AG10803 (cell line): ENCODE measurements at places on chromosomes 4 and X.

GRCh38 chr4:4818415-4819212 lies 40.9 kb upstream of the MSX1 start:
- no peak for DNase-seq

DNA sequence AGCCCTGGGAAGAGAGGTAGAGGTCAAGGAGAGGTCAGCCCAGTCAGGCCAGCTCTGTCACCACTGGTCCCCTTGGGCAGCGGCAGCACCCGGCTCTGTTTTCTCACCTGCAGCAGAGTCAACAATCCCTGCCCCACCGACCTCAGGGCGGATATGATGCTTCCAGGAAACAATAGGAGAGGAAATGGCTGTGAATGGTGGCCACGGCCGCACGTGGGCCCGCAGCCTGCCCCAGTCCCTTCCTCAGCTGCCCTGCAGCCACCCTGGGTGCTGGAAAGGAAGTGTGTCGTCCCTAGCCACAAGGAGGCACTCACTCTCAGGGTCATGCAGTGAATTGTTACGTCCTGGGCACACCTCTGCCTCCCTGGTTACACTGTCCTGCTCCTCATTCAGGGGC lies 92.5 kb upstream of the ENPP6 start:
- no peak for DNase-seq

DNA sequence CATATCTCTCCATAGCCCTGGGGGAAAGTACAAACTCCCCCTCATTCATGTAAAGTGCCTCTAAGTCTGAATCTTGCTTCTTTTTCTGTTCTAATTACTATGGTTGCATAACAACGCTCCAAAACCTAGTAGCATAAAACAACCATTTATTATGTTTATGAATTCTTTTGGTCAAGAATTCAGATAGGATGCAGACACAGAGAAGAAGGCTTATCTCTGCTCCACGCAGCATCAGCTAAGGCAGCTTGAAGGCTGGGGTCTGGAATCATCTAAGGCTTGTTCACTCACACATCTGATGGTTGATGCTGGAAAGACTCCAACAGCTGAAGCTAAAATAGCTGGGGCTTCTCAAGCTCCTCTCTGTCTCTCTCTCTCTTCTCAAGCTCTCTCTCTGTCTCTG lies 564.5 kb downstream of the ZNF674 start:
- no peak for DNase-seq

DNA sequence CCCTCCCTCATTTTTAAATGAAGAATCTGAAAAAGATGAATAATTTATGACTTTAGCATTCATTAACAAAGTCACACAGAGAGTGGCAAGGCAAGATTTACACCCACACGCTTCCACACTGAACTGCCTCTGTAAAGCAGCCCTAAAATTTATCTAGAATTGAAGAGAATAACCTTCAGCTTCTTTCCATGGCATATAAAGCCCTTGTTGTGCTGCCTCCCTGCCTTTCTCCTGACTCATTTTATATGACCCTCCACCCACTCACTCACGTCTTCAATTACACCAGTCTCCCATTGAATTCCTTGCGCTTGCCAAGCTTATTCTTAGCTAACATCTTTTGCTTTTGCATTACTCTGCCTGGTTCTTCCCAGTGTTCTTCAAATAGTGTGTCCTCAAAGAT lies 2649.3 kb downstream of the PCDH7 start:
- DNase-seq, result no peak

GRCh38 chr4:106601519-106601918 lies 232.9 kb upstream of the GIMD1 start:
- peak; percentile 22 for DNase-seq

DNA sequence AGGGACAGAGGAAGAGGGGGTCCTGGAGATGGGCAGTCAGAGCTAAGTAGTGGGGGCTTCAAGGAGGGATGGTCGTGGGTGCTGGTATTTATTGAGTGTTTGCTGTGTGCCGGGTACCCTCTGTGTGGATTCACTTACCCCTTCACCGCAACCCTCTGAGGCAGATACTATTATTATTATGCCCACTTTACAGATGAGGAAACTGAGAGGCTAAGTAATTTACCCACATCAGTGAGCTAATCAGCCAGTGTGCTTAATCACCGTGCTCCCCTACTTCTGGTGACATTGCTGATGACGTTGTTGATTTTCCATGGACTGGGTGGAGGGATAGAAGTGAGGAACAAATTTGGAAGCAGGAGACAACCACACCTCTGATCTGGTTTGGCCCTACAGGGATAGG lies 4.1 kb upstream of the KIAA0232 start:
- no peak for DNase-seq

- DNase-seq, result no peak
These were observed 141.7 kb upstream of the GUCY1A1 start for GRCh38 chr4:155524926-155525455.

GRCh38 chr4:2940267-2941137 lies 22.7 kb downstream of the NOP14 start:
- DNase-seq, result no peak

DNA sequence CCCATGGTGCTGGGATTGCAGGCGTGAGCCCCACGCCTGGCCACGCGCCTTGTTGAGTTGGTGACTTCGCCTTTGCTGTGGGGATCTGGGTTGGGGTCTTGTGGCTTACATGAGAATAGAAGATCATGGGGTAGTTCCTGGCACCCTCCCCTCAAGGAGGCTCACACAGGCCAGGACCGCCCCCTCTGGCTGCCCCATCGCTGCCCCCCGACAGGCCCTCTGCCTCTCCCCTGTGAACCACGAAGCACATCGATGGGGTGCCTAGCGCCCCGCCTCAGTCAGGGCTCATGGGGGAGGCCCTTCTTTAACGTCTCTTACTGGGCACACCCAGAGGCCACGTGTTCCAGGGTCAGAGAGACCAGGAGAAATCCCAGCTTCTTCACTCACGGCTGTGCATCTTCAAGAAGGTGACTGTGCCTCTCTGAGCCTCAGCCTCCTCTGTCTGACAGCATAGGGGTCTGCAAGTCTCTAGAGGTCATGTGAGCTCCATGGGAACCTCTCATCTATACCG lies 23.6 kb upstream of the SPON2 start:
- no peak for DNase-seq

DNA sequence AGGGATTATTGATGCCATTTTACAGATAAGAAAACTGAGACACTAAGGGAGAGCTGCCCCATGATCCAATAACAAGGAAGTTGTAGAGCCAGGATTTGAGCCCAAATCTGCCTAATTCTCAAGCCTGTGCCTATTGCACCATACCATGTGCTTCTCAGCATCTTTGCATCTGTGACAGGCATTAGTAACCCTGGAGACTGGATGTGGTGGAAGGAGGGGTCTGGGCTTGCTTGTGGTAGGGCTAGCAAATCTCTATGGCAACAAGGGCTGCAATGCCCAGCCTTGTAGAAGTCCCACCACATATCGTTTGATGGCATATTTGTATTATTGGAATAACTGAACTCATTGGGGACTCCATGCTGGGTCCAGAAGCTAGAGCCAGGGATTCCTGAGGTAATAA lies 58.1 kb downstream of the RTL5 start:
- DNase-seq, result no peak

DNA sequence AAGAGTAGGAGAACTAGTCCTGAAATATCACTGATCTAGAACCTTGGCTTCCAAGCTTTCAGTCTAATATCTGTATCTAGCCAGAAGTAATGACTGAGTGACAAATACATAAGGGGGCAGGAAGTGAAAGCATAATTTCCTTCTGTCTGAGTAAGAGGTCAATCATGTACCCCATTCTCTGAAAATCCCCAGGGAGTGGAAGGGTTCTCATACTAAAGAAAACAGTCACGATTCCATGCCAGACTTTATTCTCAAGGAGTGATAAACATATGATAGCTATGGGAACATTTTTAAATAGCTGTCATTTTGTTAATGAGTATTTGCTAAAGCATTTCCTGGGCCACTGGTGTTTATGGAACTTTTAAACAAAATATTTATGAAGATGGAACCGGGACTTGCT lies 308.5 kb downstream of the ARHGAP24 start:
- DNase-seq, result peak; percentile 95

DNA sequence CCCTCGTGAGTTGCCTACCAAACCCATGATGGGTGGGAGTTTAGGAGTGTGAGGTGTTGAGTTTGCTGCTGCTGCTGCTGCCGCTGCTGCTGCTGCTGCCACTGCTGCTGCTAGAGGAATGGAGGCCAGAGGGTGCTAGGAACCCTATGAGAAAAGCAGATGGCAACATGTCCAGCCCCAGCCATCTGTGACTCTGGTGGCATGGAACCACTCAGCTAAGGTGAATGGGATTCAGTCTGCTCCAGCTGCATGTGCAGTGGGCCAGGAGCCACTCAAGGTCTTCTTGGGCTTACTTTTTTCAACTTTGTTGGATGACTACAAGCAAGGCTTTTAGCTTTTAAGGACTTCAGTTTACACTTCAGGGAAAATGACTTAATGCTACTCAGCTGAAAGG lies 103.8 kb downstream of the RTL5 start:
- no peak for DNase-seq

DNA sequence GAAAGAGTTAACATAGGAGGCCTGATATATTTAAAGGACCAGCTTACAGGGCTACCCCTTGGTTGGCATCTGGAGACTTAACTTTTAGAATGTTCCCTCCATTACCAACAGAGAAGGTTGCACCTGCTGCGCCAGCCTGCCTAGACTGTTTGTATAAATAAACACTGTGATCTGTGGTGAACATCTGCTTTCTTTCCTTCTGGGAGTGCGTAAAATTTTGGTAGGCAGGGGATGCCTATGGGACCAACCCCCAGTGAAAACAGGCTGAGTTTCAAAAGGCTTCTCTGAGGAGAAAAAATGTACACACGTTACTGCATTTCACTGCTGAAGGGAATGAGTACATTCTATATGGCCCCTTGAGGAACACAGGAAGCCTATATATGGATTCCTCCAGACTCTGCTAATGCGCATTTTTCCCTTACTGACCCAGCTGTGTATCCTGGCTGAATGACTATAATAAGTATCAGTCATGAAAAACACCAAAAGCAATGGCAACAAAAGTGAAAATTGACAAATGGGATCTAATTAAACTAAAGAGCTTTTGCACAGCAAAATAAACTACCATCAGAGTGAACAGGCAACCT lies 13.8 kb downstream of the CENPC start:
- no peak for DNase-seq

- no peak for DNase-seq
These were observed 12.2 kb upstream of the ASMTL start for GRCh38 chrX:1464971-1465285.

DNA sequence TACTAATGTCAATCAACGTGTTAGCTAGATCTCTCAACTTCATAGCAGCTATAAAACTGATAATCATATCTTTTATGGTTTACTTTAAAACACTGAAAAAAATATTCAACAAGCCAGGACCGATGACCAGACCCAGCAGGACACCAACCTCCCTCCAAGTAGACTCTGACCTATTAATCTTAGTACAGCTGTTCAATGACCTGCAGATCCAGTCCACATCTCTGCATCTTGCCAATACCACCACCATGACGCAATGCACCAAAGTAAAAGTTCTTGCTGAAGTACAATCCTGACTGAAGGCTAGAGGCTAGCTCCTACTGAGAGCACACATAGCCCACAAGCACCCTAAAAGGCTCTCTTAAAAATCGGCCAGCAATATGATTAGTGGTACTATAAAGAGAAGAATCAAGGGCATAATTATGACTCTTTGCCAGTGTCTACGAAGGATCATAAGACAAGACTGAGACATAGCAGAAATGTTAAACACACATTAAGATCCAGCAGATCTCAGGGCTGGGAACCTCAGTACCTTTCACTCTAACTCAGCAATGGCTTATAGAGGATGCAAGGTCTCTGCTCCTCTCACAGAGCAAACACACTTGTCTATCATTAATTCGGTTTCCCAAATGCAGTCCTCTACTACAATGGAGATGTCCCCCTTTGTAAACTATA lies 7.6 kb downstream of the MED14 start:
- peak; percentile 23 for DNase-seq

GRCh38 chr4:60296386-60296785 lies 903.7 kb upstream of the ADGRL3 start:
- no peak for DNase-seq

DNA sequence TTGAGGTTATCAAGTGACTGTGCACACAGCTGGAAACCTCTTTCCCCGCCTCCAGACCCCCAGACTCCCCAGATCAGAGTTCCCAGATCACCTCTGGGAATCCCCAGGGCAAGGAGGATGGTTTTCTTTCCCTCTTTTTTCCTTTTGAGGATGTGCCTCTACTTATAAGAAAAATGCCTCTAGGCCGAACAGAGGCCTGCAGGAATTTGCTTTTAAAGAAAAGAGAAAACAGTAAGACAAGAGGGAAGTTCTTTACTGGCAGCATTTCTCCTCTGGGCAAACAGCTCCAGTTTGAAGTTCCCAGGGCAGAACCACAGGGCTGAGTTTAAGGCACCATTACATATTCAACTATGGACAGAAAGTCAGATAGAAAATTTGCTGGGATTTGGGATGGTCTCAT lies 837.9 kb upstream of the LCORL start:
- DNase-seq, result no peak

DNA sequence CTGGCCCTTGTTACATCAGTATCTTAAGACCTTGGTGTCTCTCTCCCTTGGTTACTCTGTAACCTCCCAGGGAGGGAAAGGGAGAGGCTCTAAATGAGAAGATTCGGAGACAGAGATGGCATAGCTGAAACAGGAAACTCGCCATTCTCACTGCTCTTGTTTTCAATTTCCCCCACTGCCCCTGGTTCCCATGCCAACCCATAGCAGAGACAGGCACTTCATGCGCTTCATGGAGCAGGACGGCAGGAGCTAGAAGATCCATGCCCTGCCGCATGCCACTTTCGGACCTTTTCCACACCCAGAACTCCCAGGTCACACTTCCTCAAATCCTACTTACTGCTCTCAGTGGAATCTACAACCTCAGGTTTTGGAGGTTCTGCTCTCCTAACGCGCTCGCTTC lies 3.1 kb downstream of the ZMYM3 start:
- no peak for DNase-seq

DNA sequence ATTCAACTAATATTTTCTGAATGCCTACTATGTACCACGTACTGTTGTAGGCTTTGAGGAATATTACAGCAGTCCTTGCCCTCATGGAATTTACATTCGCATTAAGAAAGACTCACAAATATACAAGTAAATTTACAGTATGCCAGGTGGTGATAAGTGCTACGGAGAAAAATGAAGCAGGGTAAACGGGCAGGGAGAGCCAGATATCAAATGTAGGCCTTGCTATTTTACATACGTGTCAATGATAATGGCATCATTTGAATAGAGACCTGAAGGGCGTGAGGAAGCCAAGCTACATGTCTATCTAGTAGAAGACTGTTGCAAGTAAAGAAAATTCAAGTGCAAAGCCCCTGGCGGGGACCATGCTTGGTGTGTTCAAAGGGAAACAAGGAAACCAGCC lies 65.2 kb downstream of the AMMECR1 start:
- DNase-seq, result no peak

- DNase-seq, result peak; percentile 43
These were observed 191.6 kb upstream of the ANKRD50 start for GRCh38 chr4:124903995-124904722.

DNA sequence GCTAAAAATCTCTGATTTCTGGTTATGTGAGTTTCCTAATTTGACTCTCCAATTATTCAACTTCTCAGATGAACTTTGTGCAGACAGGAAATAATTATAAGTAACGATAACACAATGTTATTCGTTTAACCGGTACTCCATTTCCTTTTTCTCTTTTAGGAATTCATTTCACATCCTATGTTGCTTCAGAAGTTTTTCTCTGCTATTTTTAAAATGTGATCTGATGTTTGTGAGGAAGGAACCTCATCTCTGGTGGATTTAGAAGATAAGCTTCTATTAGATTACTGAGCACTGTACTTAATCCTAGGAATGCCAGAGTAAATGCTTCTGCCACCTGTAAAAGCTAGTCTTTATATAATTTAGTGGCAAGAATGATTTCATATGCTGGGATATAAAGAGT lies 116.0 kb upstream of the ETNPPL start:
- DNase-seq, result no peak

GRCh38 chr4:109978704-109979454 lies 66.2 kb downstream of the EGF start:
- DNase-seq, result no peak
